Adrenal gland (tissue), 19 donors: ENCODE measurements at places on chromosomes 11 and 22.

DNA sequence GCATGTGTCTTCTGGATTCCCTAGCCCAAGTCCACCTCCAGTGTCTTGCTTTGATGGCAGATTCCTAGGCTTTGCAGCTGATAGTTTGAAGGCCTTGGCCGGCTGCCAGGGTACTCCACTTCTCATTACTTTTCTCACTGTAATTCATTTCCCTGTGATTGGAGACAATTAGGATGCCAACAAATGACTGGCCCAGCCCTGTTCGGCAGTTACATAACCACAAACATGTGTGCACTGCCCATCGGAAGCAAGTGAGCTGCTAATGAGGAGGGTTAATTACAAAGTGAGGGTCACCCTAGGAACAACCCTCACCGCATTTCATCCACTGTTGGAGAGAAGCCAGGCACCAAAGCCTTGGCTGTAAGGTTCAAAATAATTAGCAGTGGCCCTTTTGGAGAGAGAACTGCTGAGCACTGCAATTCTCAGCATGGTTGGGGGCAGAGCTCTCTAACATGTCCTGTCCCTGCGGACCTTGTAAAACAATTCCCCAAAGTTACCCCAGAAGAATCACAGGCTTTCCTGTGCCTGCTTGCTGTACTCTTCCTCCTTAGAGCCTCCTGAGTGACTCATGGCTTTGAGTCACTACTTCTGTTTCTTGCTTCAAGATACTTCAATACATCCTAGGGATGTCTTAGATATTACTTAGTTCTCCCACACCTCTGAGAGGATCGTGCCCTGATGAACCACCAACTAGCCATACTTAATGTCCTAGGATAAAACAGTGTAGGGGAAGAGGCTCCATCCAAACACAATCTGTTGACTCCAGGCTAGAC lies 109.7 kb upstream of the GALNT18 start:
- peak; percentile 60 for DNase-seq
- no peaks in the 10 kb centered on the region for H3K4me1 ChIP-seq
- H3K4me3 ChIP-seq, result no peak overlapping the region
- no peak overlapping the region for H3K27ac ChIP-seq
- no peaks in the 10 kb centered on the region for H3K27me3 ChIP-seq

DNA sequence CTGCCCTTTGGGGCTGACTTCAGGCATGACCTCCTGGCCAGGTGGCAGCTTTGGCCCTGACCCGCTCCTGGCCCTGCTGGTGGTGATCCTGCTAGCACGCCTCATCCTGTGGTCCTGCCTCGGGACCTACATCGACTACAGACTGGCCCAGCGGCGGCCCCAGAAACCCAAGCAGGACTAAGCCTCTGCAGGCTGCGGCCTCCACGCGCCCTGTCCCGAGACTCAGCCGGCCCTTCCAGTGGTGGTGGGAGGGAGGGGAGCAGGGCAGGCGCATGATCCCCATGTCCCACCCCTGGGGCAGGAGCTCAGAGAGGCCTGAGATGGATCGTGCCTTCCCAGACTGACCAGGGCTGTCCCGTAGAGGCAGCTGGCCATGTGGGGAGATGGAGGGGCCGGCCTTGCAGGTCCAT lies 2.1 kb downstream of the SMIM38 start:
- no peak overlapping the region for H3K4me3 ChIP-seq
- H3K27ac ChIP-seq, result no peak overlapping the region
- no peaks in the 10 kb centered on the region for H3K4me1 ChIP-seq
- H3K36me3 ChIP-seq, result no peaks in the 10 kb centered on the region
- H3K27me3 ChIP-seq, result no peaks in the 10 kb centered on the region

- H3K4me3 ChIP-seq, result no peak overlapping the region
- DNase-seq, result no peak
- H3K27me3 ChIP-seq, result no peaks in the 10 kb centered on the region
- no peak overlapping the region for H3K27ac ChIP-seq
- H3K36me3 ChIP-seq, result no peaks in the 10 kb centered on the region
Measured at GRCh38 chr22:38173641-38173906, 8.1 kb downstream of the PLA2G6 start.

DNA sequence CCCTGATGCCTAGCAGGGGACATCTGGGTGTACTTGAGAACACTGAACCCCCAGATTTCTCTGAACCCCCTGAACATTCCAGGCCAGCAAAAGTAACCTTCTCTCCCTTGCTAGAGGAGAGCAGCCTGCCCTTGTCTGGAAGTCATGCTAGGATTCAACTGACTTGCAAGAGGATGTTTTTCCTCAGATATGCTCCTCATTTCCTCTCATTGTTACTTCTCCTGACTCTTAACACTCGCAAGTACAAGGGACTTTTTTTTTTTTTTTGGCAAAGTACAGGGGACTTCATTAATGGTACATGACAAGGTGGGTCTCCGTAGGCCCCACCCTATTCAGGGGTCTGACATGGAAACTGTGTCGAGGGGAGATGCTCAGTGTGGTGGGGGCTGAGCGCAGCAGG lies 6.3 kb upstream of the MCHR1 start:
- no peak for DNase-seq
- H3K4me1 ChIP-seq, result no peaks in the 10 kb centered on the region
- H3K36me3 ChIP-seq, result no peaks in the 10 kb centered on the region
- H3K27me3 ChIP-seq, result no peaks in the 10 kb centered on the region
- no peak overlapping the region for H3K4me3 ChIP-seq

- no peak overlapping the region for H3K4me3 ChIP-seq
- no peak for DNase-seq
- H3K4me1 ChIP-seq, result peaks cover 11% of the 10 kb centered on the region
- no peak overlapping the region for H3K27ac ChIP-seq
Measured at GRCh38 chr11:71947498-71947897, 18.7 kb downstream of the RNF121 start.
